Cardiac ventricle fibroblast (primary cell): ENCODE measurements at places on chromosomes 1 and 21. TPM values are rescaled to one million over a fixed set of nuclear protein-coding genes. Genes with fewer than 3 reads are reported as not detected.

The CTNNBIP1 gene
- 16.1 and 19.5 TPM in 2 replicates for total RNA-seq

The S1PR1 gene
- 2.7 and 3.7 TPM in 2 replicates for total RNA-seq

The ADGRB2 gene
- total RNA-seq, result 6.9 and 10.5 TPM in 2 replicates

The DDOST gene
- 241 and 264 TPM in 2 replicates for total RNA-seq

The PLA2G2C gene
- total RNA-seq, result not detected in 2 replicates

The COA7 gene
- 12.0 and 12.8 TPM in 2 replicates for total RNA-seq

The VANGL2 gene
- total RNA-seq, result 0.20 and 1.6 TPM in 2 replicates

The TEDDM1 gene
- not detected in 2 replicates for total RNA-seq

The SELENBP1 gene
- 102 and 106 TPM in 2 replicates for total RNA-seq

The MAD2L2 gene
- total RNA-seq, result 22.8 and 30.4 TPM in 2 replicates

The TTC39A gene
- total RNA-seq, result not detected in 2 replicates

The CELA3A gene
- total RNA-seq, result not detected in 2 replicates

The PRR9 gene
- total RNA-seq, result not detected in 2 replicates

The AMY1A gene
- not detected in 2 replicates for total RNA-seq

The LAPTM5 gene
- 1.2 and 1.3 TPM in 2 replicates for total RNA-seq

The KRTAP21-3 gene
- total RNA-seq, result not detected in 2 replicates

The REN gene
- not detected in 2 replicates for total RNA-seq

The CD53 gene
- total RNA-seq, result not detected in 2 replicates

The LMX1A gene
- total RNA-seq, result not detected in 2 replicates

The VSIG8 gene
- total RNA-seq, result not detected in 2 replicates

The TMEM50A gene
- total RNA-seq, result 85.7 and 108 TPM in 2 replicates

The PROK1 gene
- total RNA-seq, result not detected in 2 replicates

The VAMP3 gene
- total RNA-seq, result 104 and 105 TPM in 2 replicates

The TRIM58 gene
- total RNA-seq, result not detected in 2 replicates
